Peyer's patch (tissue), 4 donors: ENCODE measurements at places on chromosomes 1 and 21. TPM values are rescaled to one million over a fixed set of nuclear protein-coding genes. Genes with fewer than 3 reads are reported as not detected.

The PYHIN1 gene
- 1.6 TPM for total RNA-seq

The SH2D5 gene
- not detected for total RNA-seq

The GNG5 gene
- 79.5 TPM for total RNA-seq

The IFNLR1 gene
- total RNA-seq, result 38.2 TPM

DNA sequence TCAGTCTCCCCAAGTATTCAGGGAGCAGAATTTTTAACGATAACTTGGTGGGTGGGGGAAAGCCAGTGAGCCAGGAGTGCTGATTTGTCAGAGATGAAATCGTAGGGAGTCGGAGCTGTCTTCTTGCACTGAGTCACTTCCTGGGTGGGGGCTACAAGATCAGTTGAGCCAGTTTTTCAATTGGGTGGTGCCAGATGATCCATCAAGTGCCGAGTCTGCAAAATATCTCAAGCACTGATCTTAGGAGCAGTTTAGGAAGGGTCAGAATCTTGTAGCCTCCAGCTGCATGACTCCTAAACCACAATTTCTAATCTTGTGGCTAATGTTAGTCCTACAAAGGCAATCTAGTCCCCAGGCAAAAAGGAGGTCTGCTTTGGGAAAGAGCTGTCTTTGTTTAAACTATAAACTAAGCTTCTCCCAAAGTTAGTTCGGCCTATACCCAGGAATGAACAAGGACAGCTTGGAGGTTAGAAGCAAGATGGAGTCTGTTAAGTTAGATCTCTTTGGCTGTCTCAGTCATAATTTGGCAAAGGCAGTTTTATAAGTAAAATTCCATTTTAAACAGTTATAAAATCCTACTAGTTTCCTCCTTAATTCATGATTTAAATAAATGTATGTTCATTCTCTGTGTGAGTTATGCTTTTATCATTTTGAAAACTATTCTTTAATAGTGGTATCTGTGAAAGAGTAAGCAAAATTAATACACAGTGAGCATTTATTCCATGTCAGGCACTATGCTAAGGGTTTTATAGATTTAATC, 51.7 kb downstream of the SLC16A1 start:
- H3K27ac ChIP-seq, result peak overlapping the region; percentile 24
- no peak for DNase-seq
- H3K36me3 ChIP-seq, result no peaks in the 10 kb centered on the region
- no peaks in the 10 kb centered on the region for H3K4me1 ChIP-seq

DNA sequence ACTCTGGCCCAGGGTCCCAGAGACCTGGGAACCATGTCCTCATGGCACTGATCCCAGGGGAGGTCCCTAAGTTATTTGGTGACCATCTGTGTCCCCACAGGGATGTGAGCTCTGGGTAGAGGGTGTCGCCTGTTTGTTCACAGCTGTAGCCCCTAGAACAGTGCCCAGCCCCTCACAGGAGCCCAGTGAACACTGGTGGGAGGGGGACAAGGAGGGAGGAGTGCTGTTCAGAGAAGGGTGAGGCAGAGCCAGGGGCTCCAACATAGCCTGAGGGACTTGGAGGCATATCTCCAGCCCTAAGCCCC, 450.4 kb downstream of the MATN1 start:
- no peak overlapping the region for H3K27ac ChIP-seq
- no peaks in the 10 kb centered on the region for H3K4me1 ChIP-seq
- H3K27me3 ChIP-seq, result no peaks in the 10 kb centered on the region

- no peak overlapping the region for H3K27ac ChIP-seq
- H3K36me3 ChIP-seq, result no peaks in the 10 kb centered on the region
- H3K27me3 ChIP-seq, result no peaks in the 10 kb centered on the region
- H3K4me1 ChIP-seq, result peaks cover 3% of the 10 kb centered on the region
- peak overlapping the region; percentile 5 for H3K4me3 ChIP-seq
- DNase-seq, result no peak
Observed at GRCh38 chr21:46667741-46668380, 32.4 kb downstream of the PRMT2 start.

DNA sequence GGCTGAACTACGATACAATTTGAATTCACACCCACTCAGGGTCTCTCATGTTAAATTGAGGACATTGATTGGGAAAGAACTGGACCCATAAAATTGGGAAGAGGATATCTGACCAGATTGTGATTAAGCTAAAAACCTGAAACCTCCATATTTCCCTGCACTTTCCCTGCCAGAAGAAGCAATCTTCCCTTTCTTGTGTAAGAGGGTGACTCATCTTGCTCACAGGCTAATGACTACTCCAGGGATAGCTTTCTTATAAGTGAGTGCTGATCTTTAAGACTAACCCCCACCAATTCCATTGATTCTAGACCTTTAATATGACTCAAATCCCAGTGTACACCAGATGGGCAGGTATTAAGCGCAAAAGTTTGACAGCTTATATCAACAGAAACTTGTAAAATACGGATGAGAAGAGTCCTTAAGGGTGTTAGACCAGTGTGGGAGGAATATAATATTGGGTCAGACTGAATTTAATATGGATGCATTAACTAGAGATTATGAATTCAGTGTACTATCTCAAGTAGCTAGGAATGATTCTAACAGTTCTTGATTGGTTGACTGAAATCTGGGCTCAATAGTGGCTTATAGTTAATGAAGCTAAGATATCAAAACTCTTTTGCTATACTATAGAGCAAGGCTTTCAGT, 12.1 kb upstream of the SGIP1 start:
- no peak for DNase-seq
- H3K36me3 ChIP-seq, result no peaks in the 10 kb centered on the region
- H3K4me3 ChIP-seq, result no peak overlapping the region
- no peaks in the 10 kb centered on the region for H3K27me3 ChIP-seq
- H3K27ac ChIP-seq, result no peak overlapping the region

DNA sequence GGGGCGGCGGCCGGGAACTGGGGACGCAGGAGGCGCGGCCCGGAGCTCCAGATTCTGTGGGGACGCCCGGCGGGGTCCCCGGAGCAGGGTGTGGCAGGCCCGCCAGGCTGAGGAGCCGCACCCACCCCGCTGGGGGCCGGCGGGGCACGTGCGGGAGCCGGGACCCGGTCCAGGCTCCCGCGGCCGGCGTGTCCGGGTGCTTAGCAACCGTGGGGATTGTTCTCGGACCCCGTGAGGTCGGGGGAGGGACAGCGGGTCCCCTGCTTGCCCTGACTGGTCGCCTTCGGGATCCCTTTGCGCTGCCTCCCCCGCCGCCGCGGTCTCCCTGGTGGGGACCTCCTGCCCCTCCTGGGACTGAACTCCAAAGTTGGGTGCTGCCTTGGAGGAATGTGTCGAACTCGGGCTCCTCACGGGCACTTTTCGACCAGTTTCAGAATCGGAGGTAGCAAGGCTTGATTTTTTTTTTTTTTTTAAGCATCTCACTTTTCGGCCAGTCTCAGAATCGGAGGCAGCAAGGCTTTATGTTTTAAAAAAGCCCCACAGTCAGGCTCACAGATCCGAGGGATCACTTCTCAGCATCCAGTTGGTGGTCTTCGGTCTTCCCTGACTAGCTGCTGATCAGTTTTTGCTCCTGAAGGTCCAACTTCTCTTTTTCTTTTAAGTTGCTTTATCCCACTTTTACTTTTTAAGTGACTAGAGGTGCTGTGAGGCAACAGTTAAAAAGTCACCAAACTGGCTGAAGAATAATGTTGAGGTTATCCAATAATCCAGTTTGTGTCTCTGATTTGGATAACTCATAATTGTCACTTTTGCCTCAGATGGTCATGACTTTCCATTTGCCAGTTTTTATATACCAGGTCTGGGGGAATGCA, 648 bp downstream of the FAM76A start:
- DNase-seq, result peak; percentile 42
- no peaks in the 10 kb centered on the region for H3K36me3 ChIP-seq
- H3K4me1 ChIP-seq, result peaks cover 14% of the 10 kb centered on the region
- H3K27ac ChIP-seq, result peak overlapping the region; percentile 92

GRCh38 chr1:204036882-204037655, 35.8 kb upstream of the SOX13 start:
- H3K36me3 ChIP-seq, result no peaks in the 10 kb centered on the region
- no peak overlapping the region for H3K27ac ChIP-seq
- no peaks in the 10 kb centered on the region for H3K27me3 ChIP-seq
- DNase-seq, result no peak

- H3K36me3 ChIP-seq, result no peaks in the 10 kb centered on the region
- H3K27ac ChIP-seq, result no peak overlapping the region
- H3K4me1 ChIP-seq, result peaks cover 10% of the 10 kb centered on the region
Observed at GRCh38 chr1:204475656-204476432, 18.8 kb downstream of the PIK3C2B start.
